ENCODE measurements at places on chromosomes 5 and 9.

DNA sequence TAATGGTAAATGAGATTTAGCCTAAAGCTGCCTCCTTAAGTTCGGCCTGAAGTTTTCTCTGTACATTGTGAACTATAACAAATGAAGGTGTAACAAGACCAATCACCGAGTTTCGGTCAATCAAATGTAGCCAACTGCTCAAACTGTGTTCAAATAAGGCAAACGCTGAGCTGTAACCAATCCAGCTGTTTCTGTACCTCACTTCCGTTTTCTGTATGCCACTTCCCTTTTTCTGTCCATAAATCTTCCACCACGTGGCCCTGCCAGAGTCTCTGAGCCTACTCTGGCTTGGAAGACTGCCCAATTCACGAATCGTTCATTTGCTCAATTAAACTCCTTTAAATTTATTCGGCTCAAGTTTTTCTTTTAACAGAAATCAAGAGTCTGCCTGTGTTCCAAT, 193.5 kb upstream of the KLF9 start:
- DNase-seq: no peak

DNA sequence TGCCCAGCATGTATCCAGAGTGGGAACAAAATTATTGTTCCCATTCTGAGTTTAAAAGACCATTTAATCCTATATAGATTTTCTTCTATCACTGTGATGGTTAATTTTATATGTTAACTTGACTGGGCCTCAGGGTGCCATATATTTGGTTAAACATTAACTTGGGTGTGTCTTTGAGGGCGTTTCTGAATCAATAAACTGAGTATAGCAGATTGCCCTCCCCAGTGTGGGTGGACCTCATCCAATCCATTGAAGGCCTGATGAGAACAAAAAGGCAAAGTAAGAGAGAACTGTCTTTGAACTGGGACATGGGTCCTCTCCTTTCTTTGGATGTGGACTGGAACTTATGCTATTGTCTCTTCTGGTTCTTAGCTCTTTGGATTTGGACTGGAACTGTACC, 17.3 kb downstream of the RIOK2 start:
- DNase-seq: no peak

GRCh38 chr5:89628876-89629635, 746.1 kb upstream of the MEF2C start:
- peak; percentile 63 for DNase-seq

DNA sequence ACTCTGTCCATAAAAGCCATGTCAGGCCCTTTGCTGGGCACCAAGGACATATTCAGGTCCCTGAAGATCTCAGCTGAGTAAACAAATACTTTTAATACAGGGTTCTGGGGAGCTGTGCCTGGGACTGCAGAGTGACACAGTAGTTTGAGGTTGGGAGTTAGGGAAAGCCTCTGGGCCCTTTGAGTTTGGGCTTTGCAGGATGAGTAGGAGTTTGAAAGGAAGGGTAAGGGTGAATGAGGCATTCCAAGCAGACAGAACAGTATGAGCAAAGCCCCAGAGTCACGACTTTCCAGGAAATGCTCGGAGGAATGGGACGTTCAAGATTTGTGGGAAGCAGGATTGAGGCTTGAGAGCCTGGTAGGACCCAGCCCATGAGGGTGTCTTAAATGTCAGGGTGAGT, 13.3 kb downstream of the CRB2 start:
- no peak for DNase-seq

DNA sequence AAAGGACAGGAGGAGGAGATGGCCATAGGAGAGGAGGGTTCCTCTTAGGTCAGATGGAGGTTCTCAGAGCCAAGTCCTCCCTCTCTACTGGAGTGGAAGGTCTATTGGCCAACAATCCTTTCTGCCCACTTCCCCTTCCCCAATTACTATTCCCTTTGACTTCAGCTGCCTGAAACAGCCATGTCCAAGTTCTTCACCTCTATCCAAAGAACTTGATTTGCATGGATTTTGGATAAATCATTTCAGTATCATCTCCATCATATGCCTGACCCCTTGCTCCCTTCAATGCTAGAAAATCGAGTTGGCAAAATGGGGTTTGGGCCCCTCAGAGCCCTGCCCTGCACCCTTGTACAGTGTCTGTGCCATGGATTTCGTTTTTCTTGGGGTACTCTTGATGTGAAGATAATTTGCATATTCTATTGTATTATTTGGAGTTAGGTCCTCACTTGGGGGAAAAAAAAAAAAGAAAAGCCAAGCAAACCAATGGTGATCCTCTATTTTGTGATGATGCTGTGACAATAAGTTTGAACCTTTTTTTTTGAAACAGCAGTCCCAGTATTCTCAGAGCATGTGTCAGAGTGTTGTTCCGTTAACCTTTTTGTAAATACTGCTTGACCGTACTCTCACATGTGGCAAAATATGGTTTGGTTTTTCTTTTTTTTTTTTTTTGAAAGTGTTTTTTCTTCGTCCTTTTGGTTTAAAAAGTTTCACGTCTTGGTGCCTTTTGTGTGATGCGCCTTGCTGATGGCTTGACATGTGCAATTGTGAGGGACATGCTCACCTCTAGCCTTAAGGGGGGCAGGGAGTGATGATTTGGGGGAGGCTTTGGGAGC, 3.1 kb downstream of the EGR1 start:
- no peak for DNase-seq

- no peak for DNase-seq
Observed at GRCh38 chr5:97543166-97543565, 360.1 kb upstream of the RIOK2 start.

DNA sequence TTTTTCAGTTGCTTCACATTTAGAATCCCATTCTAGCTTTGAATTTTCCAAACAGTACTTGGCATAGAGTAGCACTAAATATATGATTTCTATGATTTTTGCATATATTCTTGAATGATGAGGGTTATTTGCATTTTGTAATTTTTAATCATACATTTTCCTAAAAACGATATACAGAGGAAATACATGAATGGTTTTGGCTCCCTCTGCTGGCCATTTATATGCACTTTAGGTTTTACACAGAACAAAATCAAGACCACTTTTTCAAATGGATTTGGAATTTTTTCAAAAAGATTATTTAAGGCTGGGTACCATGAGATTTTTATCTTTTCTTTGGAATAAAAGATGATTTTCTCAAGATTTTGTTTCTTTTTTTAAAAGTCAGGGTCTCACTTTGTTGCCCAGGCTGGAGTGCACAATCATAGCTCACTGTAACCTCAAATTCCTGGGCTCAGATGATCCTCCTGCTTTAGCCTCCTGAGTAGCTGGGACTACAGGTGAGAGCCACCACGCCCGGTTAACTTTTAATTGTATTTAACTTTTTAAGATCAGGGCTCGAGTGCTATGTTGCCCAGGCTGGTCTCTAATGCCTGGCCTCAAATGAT, 16.7 kb upstream of the COMMD10 start:
- peak; percentile 26 for DNase-seq

DNA sequence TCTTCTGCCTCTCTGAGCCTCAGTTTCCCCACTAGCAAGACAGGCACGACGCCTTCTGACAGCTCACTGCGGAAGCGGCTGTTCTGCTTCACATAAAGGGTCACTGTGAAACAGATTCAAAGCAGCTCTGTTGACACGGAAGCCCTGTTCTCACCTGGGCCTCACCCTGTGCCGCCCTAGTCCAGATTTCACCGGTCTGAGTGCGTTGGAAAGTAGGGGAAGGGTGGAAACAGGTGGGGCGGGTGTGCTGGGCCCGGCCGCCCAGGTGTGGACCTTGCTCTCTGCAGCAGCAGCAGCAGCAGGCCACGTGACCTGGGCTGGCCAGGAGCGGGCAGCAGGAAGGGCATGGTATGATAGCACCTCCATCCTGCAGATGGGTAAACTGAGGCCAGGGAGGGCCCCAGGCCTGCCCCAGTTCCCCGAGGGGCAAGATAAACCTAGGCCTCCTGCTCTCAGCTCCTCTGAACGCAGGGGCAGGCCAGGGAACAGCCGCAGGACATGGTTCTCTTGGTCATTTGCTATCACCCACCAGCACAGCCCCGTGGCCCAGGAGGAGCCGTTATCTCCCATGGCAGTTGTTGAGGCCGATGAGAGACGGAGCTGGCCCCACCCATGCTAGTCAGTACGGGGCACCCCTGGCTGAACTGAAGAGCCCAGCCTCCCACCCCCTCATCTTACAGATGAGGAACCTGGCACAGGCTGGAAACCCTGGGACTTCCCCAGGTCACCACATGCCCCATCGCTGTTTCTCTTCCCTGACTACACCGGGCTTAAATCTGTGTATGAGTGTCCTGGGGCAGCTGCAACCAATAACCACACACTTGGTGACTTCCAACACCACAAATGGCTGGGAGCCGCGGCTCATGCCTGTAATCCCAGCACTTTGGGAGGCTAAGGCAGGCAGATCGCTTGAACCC, 12.1 kb downstream of the PTGES2 start:
- DNase-seq: no peak
